ENCODE measurements at places on chromosomes 4 and X.

GRCh38 chr4:55399581-55399980 is 3.8 kb downstream of the TMEM165 start:
- peak; percentile 1 for DNase-seq

- peak; percentile 69 for DNase-seq
Measured at GRCh38 chr4:36712013-36712412, 430.6 kb downstream of the DTHD1 start.

GRCh38 chrX:26778320-26778888 is 562.4 kb downstream of the MAGEB5 start:
- peak; percentile 5 for DNase-seq

- DNase-seq, result no peak
Measured at GRCh38 chr4:4853371-4853823, 6.1 kb upstream of the MSX1 start.

- peak; percentile 4 for DNase-seq
Measured at GRCh38 chr4:175297965-175298565, 379.9 kb downstream of the ADAM29 start.

- DNase-seq, result no peak
Measured at GRCh38 chr4:56698329-56698728, 17.2 kb upstream of the HOPX start.

DNA sequence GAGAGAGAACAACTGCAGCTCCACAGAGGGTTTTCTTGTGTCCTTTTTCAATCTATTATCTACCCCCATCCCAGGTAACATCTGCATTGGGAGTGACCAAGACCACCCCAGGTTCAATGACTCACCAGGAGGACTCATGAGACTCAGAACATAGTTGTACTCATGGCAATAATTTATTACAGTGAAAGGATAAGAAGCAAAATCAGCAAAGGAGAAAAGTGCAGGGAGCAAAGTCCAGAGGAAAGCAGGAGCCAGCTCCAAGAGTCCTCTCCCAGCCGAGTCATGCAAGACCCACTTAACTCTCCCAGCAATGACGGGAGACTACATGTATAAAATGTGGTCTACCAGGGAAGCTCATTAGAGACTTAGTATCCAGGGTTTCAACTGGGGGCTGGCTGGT is 129.5 kb upstream of the RBPJ start:
- no peak for DNase-seq

DNA sequence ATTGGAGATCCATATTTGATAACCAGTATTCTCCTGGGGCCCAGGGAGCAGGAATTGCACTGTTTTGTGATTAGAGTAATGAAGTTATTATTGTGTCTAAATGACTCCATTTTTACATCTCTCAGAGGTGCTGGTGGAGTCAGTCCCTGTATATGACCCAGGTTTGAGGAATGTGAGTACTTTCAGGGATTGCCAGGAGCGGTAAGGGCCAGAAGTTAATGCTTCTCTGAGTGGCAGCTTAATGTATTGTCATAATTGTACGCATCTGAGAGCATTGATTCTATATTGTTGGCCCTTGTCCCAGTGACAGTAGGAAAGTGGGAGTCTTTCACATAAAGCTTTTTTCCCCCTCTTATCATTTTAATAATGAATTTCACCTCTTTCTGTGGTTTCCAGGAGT is 146.2 kb downstream of the GATB start:
- DNase-seq, result no peak

- DNase-seq, result no peak
Measured at GRCh38 chr4:172521248-172521647, 647.4 kb upstream of the GALNT7 start.

GRCh38 chrX:51461053-51462044 is 35.0 kb downstream of the NUDT11 start:
- peak; percentile 40 for DNase-seq

- DNase-seq, result peak; percentile 19
Measured at GRCh38 chrX:41116948-41117347, 31.7 kb downstream of the USP9X start.

Measured in NCI-H69 (cell line).